ENCODE measurements at places on chromosomes 1 and 21. TPM values are rescaled to one million over a fixed set of nuclear protein-coding genes. Genes with fewer than 3 reads are reported as not detected.

Gene E2F2
- total RNA-seq = 0.15 TPM

Gene OR1C1
- not detected for total RNA-seq

Gene UQCRHL
- 0.98 TPM for total RNA-seq

Gene ETV3L
- total RNA-seq = not detected

Measured in left lobe of liver (tissue), 2 donors.